GM03348 (cell line): ENCODE measurements at places on chromosomes 6 and 20.

GRCh38 chr6:158037021-158037420 is 55.4 kb downstream of the SYNJ2 start:
- DNase-seq = no peak

DNA sequence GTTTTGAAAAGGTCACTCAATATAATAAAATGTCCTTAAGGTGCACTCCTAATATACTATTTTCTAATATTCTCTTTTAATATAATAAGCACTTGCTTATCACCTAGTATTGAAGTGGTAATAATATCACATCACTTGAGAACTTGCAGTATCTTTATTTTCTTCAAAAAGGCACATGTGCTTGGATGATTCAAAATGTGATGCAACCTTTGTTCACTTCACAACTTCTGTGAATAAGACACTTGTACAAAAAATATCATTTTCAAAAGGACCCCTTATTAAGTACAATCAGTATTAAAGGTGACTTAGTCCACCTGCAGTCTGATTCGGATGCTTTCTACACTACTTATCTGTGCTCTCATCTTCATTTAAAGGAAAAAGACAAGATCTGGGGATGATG is 3.4 kb downstream of the PRELID3B start:
- no peak for DNase-seq

GRCh38 chr6:36280467-36280866 is 10.6 kb downstream of the PNPLA1 start:
- no peak for DNase-seq

- no peak for DNase-seq
Observed at GRCh38 chr20:47926731-47927130, 141.4 kb upstream of the SULF2 start.

GRCh38 chr6:1787894-1788293 is 178.2 kb downstream of the FOXC1 start:
- DNase-seq = peak; percentile 86

GRCh38 chr6:134529921-134530320 is 212.0 kb upstream of the SGK1 start:
- DNase-seq = peak; percentile 26

GRCh38 chr6:131775886-131776285 is 31.9 kb upstream of the ENPP1 start:
- DNase-seq = no peak

DNA sequence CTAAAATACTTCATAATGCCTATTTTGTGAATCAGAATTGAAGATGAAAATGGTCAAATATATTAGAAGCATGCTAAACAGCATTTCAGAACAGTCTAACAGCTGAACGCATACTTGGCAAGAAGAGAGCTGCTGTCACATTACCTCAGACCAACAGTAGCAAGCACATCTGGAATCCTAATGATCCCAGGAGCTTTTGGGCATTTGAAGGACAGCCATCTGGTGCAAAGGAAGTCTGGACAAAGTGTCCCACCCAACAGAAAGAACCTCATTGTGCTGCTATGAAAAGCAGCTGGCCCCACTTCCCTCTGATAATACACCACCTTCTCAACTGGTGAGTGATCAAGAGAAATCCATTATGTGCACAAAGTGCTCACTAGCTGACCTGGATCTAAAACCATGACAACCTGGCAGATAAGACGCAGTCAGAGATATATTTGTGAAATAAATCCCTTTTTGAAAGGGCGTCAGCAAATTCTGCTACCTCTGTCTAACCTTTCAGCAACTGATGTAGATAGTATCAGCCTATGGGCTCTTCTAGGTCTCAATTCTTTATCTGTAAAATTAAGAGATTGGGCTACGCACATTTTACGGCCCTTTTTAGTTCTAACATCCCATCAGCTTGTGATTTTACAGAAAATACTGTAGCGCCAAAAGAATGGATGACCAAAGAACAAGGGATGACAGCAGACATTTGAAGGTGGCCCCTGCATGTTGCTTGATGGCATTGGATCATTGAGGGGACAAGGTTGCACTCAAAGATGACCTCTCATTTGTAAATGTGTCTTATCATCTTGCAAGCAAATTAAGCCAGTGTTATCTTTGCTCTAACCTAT is 78.7 kb downstream of the SGK1 start:
- peak; percentile 16 for DNase-seq

GRCh38 chr6:143112084-143112768 is 51.5 kb downstream of the AIG1 start:
- DNase-seq = no peak
